ENCODE measurements at places on chromosomes 5 and 9.

- DNase-seq = no peak
Measured at GRCh38 chr5:10030219-10030831, 219.4 kb downstream of the ATPSCKMT start.

- DNase-seq = no peak
Measured at GRCh38 chr9:120830151-120830550, 12.6 kb downstream of the PSMD5 start.

GRCh38 chr9:97790542-97790941 is 62.5 kb upstream of the FOXE1 start:
- DNase-seq = no peak

- DNase-seq = no peak
Measured at GRCh38 chr5:156396830-156397081, 69.8 kb downstream of the SGCD start.

DNA sequence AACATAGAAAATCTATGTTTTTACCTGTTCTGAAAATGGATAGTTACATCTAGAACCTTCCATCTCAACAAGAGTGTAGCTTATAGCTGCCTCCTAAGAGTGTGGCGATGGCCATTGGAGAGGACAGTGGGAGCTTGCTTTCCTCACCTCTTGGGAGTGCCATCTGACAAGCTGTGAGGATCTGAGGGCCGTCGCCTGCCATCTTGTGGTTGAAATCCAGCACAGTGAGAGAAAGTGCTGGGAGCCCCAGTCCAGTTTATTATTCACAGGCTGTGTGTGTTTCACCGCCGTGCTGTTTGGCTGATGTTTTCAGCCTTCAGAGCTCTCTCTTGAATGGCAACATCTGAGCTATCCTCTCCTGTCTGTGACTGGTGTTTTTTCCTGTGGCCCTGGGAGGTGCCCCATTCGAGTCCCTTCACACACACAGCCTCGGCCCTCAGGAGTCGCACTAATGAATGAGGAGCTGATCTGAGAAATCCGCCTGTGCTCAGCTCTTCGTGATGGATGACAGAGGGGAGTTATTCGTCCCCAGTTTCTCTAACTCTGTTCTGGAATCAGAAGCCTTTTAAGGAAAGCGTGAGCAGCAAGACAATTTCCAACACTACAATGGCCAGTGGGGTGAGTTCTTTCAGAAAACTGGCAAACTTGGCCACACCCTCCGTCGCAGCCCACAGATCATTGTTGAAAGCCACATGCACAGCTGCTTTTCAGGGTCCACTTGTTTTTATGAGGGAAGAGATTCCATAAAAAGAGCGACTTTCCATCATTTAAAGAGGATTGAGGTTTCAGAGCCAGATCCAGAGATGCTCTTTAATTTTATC is 170.3 kb downstream of the PDZD2 start:
- DNase-seq = no peak

DNA sequence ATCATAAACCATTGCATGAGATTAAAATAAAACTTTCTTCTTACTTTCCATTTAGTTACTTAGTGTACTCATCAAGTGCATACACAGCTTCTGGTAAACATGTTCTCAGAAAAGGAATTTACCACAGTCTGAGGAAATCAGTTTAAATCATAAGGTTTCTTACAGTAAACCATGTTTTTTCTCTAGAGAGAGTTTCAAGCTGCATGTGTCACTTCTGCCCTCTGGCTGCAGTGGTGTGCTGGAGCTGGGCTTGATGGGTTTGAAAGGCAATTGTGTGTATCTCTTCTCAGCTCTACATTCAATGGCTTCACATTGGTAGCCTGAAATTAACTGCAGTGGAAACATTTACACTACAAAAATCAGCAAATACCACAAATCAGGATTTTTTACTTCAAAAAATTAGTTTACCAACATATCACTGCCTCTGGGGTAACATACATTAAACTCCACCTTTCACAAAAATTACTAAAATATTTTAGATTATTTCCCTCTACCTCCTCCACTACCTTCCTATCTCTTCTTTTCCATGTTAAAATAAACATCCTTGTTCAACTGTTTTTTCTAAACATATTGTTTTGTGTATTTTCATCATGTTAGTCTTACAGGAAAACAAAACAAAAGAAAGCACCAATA is 414.3 kb downstream of the ANXA1 start:
- no peak for DNase-seq

DNA sequence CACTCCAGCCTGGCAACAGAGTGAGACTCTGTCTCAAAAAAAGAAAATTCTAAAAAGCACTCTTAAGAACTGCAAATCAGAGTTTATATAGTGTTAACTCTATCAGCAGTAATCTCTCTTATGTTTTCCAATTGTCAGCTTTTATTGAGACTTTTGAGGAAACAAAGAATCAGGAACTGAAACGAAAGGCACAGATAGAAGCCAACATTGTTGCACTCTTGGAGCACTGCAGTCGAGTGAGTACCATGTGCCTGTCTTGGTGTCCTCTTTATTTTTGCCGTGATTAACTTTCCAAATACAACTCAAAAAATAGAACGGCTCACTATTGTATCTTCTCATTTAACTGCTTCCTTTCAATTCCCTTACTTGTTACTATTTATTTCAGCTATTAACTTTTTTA is 41.7 kb upstream of the LRRC19 start:
- no peak for DNase-seq

GRCh38 chr5:96733771-96734500 is 71.8 kb downstream of the CAST start:
- DNase-seq = no peak

DNA sequence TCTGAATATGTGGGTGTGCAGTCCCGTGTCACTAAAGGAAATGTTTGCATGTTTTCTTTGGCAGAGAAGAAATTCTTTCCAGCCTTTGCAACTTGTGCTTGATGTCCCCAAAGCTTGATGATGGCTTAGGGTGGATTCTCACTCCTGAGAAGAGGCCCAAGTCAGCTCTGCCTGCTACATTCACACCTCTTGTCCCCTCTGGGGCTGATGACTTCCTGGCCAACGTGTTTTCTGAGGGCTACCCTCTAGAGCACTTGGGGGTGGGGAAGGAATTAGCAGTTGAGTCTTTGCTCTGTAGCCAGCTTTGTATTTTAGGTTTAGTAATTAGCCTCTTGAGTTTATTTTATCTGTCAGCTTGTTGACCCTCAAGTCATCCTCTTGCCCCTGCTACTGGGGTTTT is 19.7 kb downstream of the CYSTM1 start:
- no peak for DNase-seq

- no peak for DNase-seq
Measured at GRCh38 chr5:32172923-32173266, 1.2 kb downstream of the GOLPH3 start.

DNA sequence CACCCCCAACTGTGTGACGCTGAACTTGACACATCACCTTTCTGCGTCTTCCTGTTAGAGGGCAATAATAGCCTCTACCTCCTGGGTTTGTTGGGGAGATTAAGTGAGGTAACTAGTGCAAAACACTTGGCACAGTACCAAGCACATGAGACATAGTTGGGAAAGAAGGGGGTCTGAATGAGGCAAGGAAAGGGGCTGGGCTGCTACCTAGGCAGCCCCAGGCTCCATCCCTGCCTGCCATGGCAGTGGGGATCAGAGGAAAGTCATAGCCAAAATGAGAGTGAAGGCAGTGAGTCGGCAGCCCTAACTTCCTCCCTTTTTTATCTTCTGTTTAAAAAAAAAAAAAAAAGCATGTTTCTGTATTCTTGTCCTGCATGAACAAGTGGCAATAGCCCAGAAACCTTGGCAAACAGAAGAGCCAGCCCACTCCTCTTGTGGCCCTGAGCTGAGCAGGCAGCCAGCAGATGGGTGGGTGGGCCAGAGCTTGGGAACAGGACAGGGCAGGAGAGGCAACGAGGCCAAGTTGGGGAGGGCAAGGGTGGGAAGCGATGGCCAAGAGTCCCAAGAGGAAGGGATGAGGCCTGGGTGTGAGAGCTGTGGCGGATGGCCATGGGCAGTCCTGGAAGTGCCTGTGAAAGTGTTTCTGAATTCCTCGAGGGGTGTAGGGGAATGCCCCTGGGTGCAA is 11.4 kb downstream of the CAMK2A start:
- no peak for DNase-seq

DNA sequence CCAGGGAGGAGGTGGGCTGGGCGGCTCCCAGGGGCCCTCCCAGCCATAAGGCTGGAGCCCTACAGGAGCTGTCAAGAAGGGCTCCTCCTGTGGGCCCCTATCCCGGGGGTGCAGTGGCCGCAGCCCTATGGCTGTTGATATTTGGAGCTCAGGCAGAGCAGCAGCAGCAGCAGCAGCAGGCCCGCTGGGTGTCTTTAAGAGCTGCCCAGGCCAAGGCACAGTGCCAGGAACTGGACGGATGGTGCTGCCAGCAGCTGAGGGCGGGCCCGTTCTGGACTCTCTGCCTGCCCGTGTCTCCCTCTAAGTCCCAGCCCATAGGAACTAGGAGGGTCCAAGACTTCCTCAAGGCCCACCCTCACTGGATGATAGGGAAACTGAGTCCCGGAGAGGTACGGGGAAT is 3.6 kb downstream of the AK1 start:
- DNase-seq = no peak

DNA sequence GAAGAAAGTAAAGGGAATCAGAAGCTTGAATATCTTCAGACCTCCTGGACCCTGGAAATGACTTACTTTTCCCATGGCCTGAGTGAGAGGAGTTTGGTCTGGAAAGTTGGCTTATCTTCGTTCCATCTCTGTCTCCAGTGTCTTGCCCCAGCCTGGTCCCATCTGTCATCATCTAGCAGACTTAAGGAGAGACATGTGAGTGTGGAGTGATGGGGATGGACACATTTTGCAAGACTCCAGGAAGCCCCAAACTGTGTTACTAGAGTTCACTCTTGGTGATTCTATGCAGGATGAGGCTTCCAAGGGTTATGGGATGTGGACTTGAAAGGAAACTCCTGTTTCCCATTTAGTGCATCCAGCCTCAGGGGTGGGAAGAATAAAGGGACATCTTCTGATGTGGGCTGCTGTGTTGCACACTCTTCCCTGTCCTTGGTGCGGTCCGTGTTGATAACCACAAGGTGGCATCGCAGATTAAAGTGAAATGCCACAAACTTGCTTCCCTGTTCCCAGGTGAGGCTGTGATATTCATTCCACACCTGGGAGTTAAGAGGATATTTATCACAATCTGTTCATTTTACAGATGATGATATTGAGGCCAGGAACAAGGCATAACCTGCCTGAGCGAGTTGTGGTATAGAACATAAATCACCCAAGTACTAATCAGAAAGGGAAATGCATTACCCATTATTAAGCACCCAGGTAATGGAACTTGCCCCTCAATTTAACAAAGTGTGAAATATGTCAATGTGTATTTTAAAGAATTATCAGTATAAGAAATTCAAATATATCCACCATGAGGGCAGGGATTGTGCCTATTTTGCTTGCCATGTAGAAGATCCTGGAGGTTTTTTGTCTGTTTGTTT is 269.9 kb upstream of the PAPPA start:
- no peak for DNase-seq

GRCh38 chr5:128317481-128317880 is 220.6 kb downstream of the FBN2 start:
- DNase-seq = no peak

DNA sequence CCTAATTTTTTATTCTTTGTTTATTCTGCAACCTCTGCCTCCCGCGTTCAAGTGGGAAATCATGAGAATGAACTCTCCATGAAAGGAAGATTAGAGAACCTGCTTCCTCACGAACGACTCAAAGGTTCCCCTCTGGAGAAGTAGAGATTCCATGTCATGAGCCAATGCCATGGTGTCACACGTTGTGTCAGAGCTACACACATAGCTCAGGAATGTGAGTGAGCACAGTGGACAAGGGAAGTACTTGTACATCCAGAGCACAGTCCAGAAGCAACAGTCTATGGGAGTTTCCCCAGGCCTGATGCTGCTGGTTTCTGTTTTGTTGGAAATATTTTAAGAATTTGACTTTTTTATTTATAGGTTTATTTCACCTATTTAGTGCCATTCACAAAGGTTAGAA is 26.8 kb upstream of the PPP2CA start:
- DNase-seq = no peak

- no peak for DNase-seq
Measured at GRCh38 chr5:106699198-106699597, 971.5 kb downstream of the EFNA5 start.
